ENCODE measurements at places on chromosomes 3 and 15. TPM values are rescaled to one million over a fixed set of nuclear protein-coding genes. Genes with fewer than 3 reads are reported as not detected.

The IGF2BP2 gene
- total RNA-seq, result 0.30 TPM

The TRANK1 gene
- total RNA-seq, result 96.0 TPM

The SUCLG2 gene
- 62.8 TPM for total RNA-seq

DNA sequence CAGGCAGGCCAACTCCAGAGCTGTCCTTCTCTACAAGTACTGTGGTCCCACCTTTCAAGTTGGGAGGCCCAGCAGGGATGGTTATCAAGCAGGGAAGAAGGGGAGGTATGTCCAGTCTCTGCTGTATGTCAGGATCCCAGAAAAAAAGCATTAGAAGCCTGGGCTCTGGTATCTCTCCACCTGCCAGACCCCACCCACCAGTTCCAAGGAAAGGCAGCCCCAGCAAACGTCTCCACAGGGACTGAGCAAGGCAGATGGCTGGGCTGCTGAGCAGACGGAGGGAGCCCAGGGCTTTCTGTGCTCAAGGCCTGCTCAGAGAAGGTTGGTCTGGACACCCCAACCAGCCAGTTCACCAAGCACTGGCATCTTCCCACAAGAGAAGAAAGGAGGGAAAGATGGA is 287.8 kb downstream of the XXYLT1 start:
- DNase-seq, result no peak

DNA sequence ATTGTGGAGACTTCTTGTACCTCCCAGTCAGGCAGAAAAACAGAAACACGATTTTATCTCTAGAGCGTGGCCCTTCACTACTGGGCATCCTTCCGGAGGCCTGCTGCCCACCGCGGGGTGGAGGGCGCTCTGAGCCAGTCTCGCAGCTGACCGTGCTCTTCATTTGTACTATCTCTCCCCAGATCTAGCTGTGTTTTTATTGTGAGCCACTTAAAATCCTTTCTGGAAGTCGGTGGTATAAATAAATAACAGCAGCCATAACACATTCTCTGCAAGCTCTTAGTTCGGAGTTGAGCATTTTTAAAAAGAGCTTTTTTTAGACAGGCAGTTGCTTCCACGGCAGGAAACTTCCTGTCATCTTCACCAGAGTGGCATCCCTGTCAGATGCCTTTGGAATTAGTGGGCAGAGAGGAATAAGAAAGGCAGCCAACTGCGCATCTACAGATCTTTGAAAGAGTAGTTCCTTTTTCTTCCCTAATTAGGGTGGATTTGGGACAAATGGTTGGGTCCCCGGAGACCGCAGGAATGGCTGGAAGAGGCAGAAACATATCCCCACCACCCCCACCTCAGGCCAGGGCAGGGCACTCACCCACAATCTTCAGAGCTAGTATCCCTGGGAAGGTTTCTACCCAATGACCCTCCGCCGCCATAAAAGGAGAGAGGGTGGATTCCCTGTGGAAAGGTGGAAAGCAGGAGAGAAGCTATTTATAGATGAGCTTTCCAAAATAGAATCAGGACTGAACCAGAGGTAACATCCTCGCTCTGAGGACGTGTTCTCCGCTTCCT is 91.1 kb downstream of the TOP2B start:
- no peak for DNase-seq

- no peak for DNase-seq
Observed at GRCh38 chr15:94141802-94142201, 89.6 kb upstream of the MCTP2 start.

GRCh38 chr15:100109486-100110035 is 232.2 kb downstream of the ADAMTS17 start:
- no peak for DNase-seq
